ENCODE measurements at places on chromosomes 4 and X.
A peak's percentile ranks its signal among the peaks of the same experiment; 100 is the strongest.

GRCh38 chr4:27000820-27001219 lies 140.2 kb downstream of the STIM2 start:
- DNase-seq: peak; percentile 4

DNA sequence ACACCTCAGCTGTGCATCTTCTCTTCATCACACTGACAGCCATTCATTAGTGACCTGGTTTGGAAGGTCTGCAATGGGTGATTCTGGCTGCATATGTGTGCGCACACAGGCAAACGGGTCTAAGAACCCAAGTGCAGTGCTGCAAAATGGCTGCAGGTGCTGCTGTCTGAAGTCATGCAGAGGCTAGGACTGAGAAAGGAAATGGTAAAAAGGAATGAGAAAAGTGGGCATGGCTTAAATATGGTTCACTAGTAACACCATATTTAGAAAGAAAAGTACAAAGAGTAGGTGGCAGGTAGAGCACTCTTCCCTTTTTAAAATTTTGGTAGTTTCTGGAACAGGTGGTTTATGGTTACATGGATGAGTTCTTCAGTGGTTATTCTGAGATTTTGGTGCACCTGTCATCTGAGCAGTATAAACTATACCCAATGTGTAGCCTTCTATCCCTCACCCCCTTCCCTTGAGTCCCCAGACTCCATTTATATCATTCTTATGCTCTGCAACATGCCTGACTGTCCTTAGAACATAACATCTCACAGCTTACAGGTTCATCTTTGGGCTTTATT lies 78.4 kb downstream of the CCNG2 start:
- no peak for DNase-seq

DNA sequence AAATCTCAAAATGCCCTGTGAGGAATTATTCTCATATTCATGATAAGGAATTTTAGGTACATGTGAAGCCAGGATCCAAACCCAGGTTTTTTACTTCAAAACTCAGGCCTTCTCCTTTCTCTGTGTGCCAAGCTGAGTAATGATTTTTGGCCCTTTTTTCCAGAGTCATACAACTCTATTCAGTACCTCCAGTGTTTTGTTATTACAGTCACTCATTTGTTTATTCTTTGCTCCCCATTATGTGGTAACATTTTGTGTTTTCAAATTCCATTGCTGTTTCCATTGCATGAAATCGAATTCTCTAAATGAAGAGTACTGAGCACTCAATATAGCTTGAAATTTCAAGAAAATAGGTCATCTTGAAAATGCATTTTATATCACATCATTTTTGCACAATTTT lies 315.4 kb downstream of the NR3C2 start:
- no peak for DNase-seq

DNA sequence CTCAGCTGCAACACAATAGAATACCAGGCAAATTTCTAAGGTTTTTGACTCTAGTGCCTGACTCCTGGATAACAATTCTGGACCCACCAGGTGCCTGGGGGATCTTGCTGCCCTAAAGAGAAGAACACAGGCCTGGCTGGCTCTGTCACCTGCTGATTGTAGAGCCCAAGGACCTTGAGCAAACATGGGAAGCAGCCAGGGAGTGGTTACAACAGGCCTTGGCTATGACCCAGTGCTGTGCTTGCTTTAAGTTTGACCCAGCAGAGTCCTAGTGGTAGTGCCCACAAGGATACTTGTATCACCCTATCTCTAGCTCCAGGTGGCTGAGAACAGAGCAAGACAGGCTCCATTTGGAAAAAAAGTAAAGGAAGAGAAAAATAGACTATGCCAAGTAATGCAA lies 176.8 kb upstream of the DCAF12L2 start:
- DNase-seq: no peak

DNA sequence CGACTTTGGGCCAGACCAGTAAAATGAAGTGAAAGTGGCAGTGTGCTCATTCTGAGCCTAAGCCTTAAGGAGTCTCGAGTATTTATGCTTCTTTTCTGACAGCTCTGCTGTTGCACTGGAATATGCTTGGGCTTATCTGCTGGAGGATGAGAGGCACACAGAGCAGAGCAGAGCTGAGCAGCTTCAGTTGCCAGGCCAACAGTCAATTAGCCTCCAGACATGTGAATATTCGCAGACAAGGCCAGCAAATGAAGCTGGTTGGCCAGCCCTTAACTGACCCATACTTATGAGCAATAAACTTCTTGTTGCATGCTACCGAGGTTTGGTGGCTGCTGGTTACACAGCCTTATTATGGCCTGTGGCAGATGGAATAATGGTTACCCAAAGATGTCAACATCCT lies 203.0 kb upstream of the GEMIN8 start:
- no peak for DNase-seq
